ENCODE measurements at places on chromosomes 6 and 20.
A peak's percentile ranks its signal among the peaks of the same experiment; 100 is the strongest.

GRCh38 chr6:47379328-47379727 lies 69.6 kb upstream of the TNFRSF21 start:
- no peak for DNase-seq

- no peak for DNase-seq
Observed at GRCh38 chr20:33677991-33678702, 3.9 kb upstream of the NECAB3 start.

DNA sequence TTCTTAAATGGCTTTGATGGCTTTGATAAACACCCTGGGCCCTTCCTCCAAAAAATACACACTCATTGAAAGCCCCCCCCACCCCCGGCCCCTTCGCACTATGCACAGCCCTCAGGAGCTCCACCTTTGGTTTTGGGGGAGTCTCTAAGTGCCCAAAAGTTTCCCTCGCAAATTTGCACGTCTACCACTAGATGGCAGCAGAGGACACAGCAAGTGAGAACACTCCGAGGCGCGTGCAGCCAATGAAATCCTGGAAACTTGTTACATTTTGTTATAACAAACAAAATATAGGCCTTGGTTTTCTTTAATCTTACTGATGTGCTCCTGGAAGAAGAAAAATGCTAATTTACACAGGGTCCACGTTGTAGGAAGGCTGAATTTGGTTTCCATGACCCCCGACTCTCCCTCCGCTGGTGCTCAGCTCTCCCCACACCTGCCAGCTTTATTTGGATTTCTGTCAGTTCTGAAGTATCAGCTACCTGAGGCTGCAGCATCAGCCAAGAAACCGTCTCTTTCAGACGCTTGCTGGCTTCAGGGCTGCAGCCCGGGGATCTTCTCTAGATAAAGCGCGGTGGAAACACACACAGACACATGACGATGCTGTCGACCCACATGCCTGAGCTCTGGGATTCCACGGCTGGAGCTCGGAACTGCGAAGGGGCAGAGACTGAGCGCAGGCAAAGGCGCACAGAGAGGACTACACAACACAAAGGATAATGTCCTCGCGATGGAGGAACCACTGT lies 148.3 kb upstream of the RPS6KA2 start:
- peak; percentile 82 for DNase-seq

- DNase-seq: no peak
Observed at GRCh38 chr20:40599987-40600386, 89.0 kb downstream of the MAFB start.

- no peak for DNase-seq
Observed at GRCh38 chr20:21125072-21125848, 622 bp upstream of the KIZ start.

GRCh38 chr20:3786126-3786484 lies 435 bp downstream of the CENPB start:
- DNase-seq: no peak

DNA sequence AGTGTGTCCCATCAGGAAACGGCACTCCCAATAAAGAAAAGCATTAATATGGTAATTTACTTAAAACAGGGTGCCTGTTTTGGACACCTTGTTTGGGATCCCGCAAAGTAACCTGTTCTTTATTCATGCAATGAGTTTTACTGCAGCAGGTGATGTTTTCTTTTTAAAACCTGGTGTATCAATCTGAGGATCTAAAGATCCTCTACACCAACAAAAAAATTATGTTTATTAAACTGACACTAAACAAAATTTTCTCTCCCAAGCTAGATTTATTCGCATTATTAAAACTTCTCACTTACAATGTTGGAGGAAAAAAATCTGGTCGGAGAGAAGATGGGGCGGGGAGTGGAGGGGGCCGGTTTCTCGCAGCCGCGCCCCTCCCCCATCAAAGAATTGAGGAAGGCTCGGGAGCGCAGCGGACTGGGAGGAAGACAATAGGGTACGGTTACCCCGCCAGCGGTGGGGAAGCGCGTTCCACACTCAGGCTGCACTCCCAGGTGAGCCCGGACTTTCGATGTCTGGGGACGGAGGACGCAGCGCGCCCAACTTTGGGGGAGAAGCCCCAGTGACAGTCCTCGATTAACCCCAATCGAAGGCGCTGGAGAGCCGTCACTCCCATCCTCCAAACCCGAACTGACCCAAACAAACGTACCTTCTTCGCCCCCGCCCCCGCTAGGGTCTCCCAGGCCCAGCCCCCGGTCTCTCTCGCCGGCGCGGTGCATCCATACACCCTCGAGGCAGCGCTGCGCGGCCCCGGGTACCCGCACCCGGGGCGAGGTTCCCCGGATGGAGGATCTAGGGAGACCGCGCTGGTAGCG lies 1.3 kb downstream of the CD24 start:
- DNase-seq: no peak

DNA sequence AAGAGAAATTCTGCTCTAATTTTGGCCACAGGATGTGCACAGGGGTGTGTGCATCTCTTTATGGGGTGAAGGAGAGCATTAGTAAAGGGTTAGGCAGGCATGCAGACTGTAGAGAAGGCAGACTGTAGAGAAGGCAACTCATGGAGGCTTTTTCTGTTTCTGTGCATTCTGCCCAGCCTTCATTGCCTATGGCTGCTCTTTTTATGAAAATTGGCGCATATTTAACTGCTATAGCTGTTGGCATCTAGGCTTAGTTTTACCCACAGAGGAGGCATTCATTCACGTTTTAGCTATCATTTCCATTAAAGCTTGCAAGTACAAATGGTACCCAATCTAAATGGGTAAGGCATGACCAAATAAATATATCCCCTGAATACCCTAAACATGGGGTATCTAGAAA lies 286.8 kb upstream of the ID4 start:
- no peak for DNase-seq

DNA sequence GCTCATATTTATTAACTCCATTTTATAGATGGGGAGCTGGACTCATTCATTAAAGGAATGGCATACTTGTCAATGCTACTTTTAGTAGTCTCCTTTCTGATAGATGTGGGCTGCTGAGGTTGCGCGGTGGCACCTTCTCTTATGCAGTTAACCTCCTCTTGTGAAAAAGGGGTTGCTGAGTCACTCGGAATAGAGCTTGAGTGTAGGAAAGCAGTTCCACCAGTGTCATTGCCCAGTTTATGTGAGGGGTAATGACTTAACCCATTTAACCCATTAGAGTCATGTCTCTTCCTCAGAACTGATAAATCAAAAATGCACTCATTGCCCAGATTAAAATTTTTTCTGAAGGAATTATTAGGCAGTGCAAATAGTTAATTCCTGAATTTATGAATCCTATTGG lies 6.3 kb downstream of the MAPK14 start:
- DNase-seq: peak; percentile 71

GRCh38 chr6:137927777-137928218 lies 60.7 kb downstream of the TNFAIP3 start:
- peak; percentile 89 for DNase-seq

- no peak for DNase-seq
Observed at GRCh38 chr20:22663528-22664025, 79.2 kb upstream of the FOXA2 start.

- DNase-seq: peak; percentile 70
Observed at GRCh38 chr20:44651684-44652423, at the start of gene ADA. Gene ADA, minus strand, starts transcription at chr20:44651699. Its CDS starts 92 bp downstream, at chr20:44651607.
